Chondrocyte (in vitro differentiated cells): ENCODE measurements at places on chromosomes 13 and 19.

GRCh38 chr19:3140667-3141038, 4.8 kb downstream of the GNA15 start:
- DNase-seq: no peak

- DNase-seq: no peak
Observed at GRCh38 chr13:109840201-109840892, 54.0 kb upstream of the IRS2 start.

DNA sequence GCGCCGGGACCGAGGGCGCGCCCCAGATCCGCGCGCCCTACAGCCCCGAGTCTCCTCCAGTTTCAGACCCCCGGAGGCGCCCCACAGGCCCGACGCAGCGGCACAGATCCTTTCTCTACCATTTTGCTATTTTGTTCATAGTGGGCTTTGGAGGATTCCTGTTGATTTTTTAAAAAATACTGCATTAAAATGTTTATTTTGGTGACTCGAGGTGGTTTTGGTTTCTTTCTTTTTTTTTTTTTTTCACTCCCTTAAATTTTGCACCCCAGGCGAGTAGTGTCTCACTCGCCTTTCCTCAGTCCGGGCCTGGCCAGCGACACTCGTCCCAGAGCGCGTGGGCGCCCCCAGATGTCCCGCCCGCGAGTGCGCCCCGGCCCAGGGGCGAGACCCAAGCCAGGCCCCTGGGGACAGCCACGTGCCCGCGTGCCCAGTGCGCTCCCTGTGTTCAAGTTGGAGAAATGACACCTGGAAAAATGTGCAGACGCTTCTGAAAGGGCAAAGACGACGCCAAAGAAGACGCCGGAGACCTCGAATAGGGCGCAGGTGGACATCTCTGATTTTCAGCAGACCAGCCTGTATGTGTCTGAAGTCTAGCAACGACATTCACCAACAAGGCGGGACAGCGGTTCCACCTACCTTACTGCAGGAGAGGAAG, 471 bp upstream of the INSR start:
- no peak for DNase-seq

GRCh38 chr13:52411629-52412028, 5.7 kb upstream of the THSD1 start:
- DNase-seq: no peak

- no peak for DNase-seq
Observed at GRCh38 chr13:108226184-108226583, 8.0 kb downstream of the ABHD13 start.

GRCh38 chr19:48473161-48473966, 4.2 kb downstream of the CYTH2 start:
- no peak for DNase-seq

- DNase-seq: no peak
Observed at GRCh38 chr19:12871681-12872080, 9.6 kb downstream of the DNASE2 start.

- DNase-seq: no peak
Observed at GRCh38 chr13:48857576-48857975, 118.1 kb upstream of the FNDC3A start.

GRCh38 chr13:33817513-33817900, 442 bp upstream of the RFC3 start:
- no peak for DNase-seq

DNA sequence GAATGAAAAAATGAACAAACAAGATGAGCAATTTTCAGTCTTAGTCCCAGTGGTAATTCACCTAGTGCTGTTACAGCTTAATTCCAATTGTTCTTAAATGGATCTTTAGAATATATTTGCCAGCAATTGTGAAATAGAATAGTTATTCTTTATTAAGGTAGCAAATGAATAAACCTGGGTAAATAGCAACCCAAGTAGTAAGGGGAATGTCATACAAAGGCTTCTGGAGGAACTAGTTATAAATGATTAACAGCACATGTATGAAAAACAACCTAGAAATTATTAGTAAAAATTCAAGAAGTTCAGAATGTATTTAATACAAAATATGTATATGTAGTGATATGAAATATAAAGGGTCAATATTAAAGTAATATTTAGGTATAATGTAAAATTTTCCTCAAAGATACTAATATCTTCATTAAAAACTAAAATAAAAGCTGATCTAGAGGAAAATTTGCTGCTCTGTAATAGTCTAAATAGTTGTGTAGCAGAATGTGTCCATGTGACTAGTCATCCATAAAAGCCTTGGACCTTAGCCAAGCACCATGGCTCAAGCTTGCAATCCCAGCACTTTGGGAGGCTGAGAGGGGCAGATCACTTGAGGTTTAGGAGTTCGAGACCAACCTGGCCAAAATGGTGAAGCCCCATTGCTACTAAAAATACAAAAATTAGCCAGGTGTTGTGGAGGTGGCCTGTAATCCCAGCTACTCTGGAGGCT, 535.9 kb upstream of the ATXN8OS start:
- no peak for DNase-seq

GRCh38 chr19:1284979-1285736, 515 bp upstream of the EFNA2 start:
- DNase-seq: no peak

DNA sequence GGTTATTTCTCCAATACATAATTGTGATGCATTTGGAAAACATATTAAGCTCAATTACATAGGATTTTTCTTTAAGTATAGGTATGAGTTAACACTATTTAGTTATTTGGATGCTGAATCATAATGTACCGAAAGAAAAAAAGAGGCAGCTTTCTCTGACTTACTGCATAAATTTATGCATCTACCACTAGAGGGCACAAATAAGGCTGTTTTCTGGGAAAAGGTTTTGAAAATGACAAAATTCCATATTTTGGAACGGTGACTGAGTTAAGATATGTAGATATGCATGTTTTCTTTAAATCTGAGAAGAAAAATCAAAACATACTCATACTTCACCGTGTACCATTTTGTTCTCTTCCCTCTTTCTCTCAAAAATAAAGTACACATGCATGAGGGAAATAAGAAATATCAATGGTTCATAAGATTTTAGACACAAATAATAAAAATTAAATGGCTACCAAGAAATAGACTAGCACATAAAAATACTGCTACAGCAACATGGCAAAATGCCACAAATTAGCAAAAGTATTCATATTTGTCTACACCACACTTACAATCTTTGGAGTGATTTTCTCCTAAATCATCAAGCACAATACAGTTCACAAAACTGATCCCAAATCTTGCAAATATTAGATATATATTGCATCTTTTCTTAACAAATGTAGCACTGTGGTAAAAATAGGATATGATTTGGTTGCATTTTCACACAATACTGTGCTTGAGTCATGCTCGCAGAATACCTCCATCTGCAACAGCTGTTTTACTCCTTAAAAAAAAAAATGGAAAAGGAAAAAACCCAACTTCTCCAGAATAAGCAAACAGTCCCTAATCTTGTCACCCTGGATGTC, 260.0 kb downstream of the FGF14 start:
- no peak for DNase-seq

DNA sequence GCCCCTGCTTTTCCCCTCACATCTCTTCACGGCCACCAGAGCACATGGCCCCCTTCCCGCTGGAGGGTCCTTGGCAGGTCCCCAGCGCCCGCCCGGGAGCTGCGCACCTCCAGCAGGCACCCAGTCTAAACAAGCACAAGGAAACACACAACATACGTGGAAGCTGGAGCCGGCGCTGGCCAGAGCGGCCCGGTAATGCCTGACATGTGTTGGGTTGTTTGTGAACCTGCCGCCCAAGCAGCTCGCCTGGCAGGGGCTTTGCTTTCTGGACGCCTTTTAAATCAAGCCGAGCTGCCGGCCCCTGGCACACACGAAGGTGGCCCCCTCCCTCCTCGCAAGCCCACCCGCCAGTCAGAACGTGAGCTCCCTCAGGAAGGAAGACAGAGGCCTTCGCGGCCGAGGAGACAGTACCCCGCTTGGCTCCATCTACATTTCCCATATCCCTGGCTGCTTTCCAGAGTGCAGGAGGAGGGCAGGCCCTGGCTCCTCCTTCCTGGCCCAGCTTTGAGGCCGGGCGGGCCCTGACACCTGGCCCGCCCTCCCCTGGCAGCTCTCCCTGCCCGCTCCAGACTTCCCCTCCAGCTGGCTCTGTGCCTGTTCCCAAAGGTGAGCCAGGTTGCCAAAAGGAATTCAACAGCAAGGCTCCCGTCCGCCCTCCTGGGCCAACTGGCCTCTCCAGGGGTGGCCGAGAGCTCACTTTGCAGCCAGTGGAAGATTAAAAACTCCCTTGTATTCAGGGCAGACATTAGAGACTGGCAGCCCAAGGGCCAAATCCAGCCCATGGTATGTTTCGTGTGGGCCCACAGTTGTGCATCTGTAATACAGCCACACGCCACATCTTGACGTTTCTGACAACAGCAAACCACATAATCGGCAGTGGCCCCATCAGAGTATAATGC, 28.7 kb downstream of the COMP start:
- no peak for DNase-seq

DNA sequence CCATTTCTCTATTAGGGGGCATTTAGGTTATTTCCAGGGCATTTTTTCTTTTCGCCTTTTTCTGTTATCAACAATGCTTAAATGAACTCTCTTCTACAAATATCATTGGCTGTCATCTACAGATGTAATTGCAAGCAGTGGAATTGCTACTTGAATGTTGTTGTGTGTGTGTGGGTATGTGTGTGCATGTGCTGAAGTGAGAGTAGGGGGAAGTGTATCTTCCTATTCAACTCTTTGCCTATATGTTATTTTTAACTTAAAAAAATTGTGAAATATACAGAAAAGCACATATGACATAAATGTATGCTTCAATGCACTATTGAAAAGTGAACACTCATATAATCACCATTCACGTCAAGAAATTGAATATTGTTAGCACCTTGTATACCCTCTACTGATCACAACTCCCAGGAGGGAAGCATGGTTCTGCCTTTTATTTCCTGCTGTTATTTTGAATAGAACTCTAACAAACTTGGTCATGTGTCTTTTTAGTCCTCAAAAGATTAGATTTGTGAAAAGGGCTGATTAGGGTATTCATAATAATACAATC, 24.7 kb downstream of the WDFY2 start:
- DNase-seq: no peak

GRCh38 chr13:106143930-106144709, 391.3 kb downstream of the EFNB2 start:
- no peak for DNase-seq

GRCh38 chr13:26024558-26024957, 27.3 kb downstream of the SHISA2 start:
- no peak for DNase-seq
